Fibroblast of skin of right biceps (primary cell): ENCODE measurements at places on chromosomes 13 and 19.

GRCh38 chr19:56619121-56619520 is 23.8 kb upstream of the SMIM17 start:
- no peak for DNase-seq

GRCh38 chr13:26784704-26785639 is 24.4 kb upstream of the GPR12 start:
- no peak for DNase-seq

- DNase-seq, result peak; percentile 6
These were observed 88.8 kb downstream of the ENOX1 start for GRCh38 chr13:43698009-43698408.

GRCh38 chr13:73428137-73428536 is 369.3 kb downstream of the KLF5 start:
- peak; percentile 60 for DNase-seq

DNA sequence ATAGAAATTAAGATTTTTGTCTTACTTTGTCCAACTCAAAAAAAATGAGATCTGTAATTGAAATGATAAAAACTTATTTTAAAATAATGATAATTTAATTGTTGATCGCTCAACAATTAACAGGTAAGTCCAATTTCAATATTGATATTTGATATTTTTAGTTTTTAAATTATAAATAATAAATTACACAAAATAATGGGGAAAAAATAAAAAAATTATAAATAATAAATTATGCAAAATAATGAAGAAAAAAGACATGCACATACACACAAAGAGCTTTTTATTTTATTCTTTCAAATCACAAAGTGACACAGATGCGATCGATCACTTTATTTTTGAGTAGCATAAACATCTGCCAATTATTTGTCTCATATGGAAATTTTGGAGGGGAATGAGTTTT is 40.8 kb downstream of the KCTD12 start:
- no peak for DNase-seq

DNA sequence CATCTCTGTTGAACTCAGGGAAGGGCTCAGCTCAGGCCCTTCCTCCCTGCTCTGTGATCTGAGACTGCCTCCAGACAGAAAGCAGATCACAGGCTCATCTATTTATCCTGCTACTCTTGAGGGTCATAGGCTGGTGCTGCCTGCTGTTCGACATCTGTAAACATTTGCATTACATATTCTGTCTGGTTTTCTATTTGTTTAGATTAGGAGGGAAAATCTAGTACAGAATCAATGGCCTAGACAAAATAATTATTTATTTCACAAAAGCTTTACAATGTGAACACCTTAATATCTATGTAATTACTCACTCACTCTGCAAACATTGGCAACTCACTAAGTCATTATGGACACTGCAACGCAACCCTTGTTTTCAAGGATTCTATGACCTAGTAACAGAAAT is 43.0 kb downstream of the CEP89 start:
- no peak for DNase-seq

DNA sequence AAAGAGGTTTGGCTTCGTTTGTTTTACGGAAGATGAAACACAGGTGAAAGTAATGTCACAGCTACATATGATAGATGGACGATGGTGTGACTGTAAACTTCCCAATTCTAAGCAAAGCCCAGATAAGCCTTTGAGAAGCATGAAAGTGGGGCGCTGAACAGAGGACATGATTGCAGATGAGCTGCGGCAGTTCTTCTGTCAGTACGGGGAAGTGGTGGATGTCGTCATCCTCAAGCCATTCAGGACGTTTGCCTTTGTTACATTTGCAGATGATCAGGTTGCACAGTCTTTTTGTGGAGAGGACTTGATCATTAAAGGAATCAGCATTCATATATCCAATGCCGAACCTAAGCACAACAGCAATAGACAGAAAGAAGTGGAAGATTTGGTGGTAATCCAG is 111.5 kb upstream of the DIAPH3 start:
- DNase-seq, result no peak

DNA sequence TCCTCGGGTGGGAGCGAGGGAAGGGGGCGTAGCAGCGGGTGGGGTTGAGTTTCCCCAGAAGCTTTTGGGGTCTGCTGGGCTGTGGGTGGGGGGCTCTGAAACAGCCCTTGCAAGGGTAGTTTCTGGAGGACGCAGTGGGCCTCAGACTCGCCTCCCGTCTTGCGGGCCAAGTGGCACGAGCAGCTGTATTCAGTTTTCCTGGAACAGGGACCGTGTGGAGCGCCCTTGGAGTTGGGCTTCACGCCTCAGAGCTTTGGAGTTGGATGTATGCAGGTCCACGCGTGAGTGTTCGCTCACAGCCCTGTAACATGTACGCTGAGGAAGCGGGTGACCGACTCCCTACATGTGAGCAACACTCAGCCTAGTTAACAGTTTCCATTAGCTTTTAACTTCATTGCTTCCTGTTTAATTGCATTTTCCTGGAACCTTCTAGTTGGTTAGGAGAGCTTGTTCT is 603 bp downstream of the TM9SF2 start:
- peak; percentile 12 for DNase-seq

DNA sequence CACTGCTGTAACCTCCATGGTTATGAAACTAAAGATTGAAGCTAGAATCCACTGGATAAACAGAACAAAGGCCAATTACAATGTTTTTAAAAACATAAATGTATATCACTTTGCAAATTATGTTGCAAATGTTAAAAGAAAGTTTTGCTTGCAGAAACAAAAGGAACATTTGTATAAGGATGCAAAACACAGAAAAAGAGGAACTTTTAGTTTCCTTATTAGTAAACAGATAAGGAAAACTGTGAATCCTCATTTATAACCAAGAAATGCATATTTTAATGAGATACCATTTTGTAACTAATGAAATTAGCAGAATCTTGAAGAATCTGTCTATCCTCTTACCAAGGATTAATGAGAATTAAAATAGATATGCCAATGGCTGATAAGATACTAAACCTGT is 32.3 kb downstream of the LPAR6 start:
- DNase-seq, result no peak

GRCh38 chr13:30292325-30292724 is 15.0 kb downstream of the KATNAL1 start:
- no peak for DNase-seq

GRCh38 chr13:42373048-42373812 is 101.3 kb downstream of the AKAP11 start:
- no peak for DNase-seq

DNA sequence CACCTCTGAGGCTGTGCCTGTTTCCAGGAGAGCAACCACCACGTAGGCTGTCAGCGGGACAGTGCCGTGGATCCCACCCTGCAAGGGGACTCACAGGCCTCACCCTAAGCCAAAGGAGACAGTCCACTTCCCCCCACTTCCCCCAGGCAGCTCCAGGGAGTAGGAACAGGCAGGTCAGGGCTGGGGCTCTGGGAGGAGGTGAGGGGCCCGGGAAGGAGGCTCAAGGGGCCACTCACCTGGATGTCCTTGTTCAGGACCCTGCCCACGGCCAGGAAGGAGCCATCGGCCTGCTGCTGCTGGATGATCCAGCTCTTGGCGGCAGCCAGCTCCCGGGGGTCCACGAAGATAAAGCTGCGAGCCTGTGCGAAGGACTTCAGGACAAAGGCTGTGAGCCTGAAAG is 25.6 kb downstream of the F2RL3 start:
- DNase-seq, result no peak

- no peak for DNase-seq
These were observed 973.9 kb upstream of the PRR20A start for GRCh38 chr13:56166864-56167263.

GRCh38 chr13:73828811-73829210 is 305.4 kb downstream of the KLF12 start:
- DNase-seq, result no peak

- DNase-seq, result no peak
These were observed 30.8 kb downstream of the FAM124A start for GRCh38 chr13:51252954-51253532.

GRCh38 chr13:20264271-20265018 is 32.3 kb upstream of the GJB6 start:
- DNase-seq, result no peak

DNA sequence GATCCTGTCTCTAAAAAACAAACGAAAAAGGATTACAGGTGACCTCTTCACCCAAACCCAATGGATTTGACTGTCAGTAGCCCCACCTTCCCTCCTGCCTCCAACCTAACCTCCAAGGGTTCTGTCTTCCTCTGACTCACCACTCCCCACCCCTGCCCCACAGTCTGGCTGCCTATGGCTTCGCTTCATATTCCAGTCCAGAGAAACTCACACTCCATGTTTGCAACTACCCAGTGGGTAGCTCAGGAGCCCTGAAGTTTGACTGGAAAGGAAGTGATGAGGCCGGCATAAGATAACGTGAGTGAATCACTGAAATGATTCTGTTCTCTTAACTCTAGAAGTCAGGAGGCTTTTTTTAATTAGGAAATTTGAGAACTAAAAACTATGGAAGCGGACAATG is 303.9 kb downstream of the FOXO1 start:
- DNase-seq, result no peak

DNA sequence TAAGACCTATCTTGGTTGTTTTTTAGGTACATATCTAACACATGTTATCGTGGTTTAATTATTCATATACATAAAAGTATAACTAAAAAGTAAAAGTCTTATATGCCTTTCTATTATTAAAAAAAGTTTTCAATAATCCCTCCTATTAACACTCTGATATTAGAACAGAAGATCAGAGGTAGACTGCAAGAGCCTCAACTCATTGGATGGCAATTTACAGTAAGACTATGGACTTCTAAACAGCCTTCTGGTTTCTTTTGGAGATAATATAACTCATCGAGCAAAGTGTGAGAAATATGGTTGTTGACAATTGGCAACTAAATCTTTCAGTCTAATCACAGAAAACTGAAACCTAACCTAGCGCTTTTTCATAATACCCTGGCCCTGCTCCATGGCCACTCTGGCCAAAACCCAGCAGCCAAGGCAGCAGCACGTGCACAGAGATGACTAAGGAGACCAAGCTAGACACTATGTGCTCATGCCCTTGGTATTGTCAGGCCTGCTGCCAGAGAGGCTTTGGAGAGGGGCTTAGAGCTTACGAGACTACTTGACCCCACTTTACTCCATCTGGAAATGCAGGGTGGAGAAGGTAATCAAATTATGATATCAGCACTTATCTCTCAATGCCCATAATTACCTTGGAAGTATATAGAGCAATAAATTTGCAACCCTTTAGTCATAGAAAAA is 40.6 kb upstream of the EEF1AKMT1 start:
- peak; percentile 96 for DNase-seq

DNA sequence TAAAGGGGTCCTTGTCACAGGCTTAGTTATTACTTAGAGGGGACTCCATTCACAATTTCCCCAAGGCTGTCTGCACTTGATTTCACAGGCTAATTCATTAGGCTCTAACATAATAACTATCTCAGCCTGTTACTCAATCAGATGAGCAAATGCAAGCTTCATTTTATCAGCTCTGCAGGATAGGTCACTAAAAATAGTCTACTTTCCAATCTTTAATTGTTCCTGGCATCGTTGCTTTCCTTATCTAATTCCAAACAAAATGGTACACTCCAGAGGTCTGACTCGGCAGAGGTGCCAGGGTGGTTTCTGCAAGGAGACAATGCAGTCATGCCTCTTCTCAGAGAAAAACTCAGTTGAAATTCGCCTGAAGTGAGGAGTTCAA is 69.7 kb upstream of the SLC15A1 start:
- no peak for DNase-seq

DNA sequence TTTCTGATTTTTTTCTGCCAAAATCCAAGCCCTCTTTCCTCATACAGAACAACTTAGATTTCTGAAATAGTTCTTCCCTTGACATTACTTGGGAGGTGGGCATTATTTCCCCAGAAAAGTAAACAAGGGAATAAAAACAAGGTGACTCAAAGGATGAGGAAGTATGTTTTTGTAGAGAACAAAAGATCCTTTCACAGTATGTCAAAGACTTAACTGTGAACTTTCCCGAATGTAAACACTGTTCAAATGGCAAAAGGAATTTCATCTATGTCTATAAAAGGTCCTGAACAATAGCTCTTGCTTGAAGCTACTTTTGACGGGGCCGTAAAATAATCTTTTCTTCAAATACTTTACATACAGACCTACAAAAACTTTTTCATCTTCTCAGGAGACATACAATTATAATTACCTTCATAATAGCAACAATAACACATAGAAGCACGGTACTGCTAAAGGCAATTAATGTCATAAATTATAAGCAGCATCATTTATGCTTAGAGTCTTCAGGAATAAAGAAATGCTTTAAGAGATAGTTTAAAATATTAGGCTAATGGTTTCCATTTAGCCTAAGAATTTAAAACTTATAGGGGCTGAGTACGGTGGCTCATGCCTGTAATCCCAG is 191.1 kb downstream of the RGCC start:
- DNase-seq, result no peak

DNA sequence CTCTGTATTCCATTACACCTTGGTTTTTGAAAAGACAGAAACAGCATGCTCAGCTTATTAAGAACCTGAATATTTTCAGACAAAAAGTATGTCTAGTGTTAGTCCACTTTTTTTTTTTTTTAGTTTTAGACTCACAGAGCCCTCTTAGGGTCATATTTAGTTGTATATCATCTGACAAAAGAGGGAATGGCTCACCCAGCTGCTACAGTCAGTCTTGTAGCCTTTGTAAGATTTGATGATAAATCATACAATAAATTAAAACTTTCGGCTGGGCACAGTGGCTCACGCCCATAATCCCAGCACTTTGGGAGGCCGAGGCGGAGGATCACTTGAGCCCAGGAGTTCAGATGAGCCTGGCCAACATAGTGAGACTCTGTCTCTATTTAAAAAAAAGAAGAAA is 43.7 kb upstream of the LDLR start:
- DNase-seq, result no peak

DNA sequence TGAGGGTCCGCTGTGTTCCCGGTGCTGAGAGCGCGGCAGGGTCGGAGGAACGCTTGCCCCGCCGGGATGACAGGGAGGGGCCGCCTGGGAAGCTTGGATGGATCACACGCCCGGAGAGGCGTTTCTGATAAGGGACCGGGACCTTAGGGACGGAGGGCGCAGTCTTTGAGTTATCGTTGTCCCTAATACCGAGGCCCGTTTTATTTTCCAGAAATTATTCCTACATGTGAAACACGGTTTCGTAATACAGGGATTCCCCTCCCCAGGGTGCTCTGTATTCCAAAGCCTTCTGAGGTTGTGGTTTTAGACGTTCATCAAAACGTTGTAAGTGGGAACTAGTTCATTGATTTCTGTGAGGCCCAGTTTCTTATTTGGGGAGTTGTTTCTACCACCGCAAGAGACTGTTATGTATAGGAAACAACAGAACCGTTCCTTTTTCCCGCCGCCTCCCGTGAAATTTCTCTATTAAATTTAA is 752 bp downstream of the PDCD5 start:
- peak; percentile 37 for DNase-seq
